Activated naive CD4-positive, alpha-beta T cell treated with Interleukin-2 at 50 U/mL for 16 hours (primary cell): ENCODE measurements at places on chromosomes 3 and 15.

DNA sequence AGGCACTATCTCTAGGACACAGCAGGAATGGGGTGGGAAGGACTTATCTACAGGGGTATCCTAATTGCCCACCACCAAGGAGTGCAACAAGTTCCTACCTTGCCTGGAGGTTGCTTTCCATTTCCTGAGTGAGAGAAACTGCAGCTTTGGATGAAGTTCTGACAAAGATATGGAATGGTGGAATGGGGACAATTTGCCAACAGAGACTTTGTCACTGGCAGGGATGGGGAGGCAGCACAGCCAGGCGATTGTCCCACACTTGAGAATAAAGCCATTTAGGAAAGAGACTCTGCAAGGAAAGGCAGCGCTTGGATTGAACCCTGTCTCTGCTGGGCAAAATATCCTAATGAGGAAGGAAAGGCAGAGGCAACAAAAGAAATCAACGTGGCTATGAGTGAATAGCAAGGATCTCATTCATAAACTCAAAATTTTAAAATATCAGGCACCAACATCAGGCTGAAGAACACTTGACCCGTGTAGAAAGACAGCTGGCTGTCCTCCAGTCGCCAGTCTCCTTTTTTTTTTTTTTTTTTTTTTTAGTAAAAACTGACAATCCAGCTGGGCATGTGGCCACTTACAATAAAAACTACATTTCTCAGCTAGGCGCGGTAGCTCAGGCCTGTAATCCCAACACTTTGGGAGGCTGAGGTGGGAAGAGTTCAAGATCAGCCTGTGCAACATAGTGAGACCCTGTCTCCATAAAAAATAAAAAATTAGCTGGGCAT lies 31.6 kb upstream of the PDE8A start:
- no peak for DNase-seq

GRCh38 chr15:49137861-49138260 lies 17.5 kb downstream of the COPS2 start:
- DNase-seq = no peak

GRCh38 chr3:33636125-33636850 lies 81.8 kb downstream of the CLASP2 start:
- DNase-seq = no peak

DNA sequence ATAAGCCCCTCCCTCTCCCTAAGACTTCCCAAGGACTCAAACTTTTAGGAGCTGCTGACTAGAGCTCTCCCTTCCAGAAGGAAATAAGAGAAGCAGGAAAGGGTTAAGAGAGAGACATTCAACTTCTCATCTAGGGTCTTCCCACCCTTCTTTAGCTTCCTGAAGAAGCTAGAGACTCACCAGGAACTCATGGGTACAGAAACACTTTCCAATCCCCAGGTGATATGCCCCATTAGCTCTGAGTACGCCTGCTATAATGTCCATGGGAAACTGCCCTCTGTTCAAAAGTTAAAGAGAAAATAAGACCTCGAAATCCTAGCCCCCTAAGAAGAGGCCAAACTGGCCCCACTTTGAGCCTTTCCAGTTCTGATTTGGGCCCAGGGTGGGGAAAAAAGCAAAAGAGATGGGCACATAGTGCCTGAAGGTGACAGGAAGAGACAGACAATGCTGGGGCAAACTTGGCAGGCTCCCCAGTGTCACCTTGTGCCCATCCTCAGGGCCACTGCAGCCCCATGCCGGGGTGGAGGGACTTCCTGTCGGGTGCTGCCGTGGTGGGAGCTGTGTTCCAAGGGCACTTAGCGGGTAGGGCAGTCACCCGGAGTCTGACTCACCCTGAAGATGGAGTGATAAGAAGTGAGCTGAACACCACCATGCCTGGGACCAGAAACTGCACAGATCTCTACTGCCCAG lies 29.5 kb downstream of the CCDC12 start:
- DNase-seq = peak; percentile 71

DNA sequence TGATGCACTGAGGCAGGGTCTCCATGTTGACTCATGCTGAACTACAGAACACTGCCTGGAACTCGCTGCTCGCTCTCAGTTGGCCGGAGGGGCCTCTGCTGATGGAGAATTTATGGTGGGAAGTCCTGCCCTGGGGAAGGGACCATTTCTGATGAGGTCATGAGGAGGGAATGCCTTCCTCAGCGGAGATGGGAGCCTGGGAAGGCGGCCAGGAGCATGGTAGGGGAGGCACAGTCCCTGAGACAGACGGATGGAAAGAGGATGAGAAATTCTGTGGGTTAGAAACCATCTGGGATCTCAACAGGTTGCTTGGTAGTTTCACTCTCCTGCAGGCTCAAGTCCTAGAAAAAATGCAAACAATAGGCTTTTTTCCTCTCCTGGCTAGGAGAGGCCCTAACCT lies 56.8 kb upstream of the TPM1 start:
- DNase-seq = no peak

DNA sequence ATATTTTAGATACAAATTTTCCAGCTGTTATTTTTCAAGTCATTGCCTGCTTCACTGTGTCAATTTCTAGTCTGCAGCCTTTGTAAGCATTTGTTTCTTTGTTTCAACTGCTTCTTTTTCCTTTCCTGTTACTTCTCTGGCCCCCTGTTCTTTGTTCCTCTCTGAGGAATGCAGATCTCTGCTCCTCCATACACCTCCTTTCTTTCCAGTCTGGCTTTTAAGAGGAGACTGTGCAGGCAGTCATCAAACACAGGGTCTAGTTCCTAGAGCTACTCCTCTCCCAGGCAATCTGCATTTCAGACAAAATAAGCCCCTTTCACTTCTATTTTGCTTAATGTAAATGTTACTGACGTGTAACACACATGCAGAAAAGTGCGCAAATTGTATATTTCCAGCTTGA lies 502.9 kb downstream of the PDCD6IP start:
- DNase-seq = no peak

DNA sequence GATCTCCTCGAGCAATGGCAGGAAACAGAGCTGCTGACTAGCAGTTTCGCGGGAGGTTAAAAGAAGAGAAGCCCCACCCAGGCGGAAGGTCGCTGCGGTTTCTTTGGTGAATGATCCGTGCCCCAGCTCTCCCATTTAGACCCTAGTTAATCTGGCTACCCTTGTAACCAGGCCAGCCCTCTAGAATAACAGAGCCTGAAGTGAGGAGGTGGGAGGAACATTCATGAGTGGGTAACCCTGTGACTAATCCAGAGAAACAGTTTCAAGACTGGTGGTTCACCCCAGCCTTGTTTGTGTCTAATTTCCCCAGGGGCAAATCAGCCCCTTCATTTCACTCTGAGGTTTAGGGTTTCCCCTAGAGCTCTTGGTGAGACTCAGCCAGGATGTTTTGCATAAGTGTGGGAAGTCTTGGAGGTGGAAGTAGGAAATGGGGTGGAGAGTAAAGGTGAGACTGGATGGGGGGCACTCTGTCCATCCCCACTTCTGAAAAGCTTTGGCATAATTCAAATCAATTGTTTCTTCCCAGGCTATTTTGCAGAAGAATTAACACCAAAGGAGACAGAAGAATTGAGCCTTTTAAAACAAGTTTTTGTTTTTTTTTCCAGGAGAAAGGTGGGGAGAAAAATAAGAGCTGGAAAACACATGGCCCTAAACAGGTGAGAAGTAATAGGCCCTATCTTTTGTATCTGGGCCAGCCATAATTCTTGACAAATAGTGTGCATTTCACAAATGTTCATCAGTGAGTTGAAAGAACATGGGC lies 303.1 kb downstream of the RPLP1 start:
- DNase-seq = peak; percentile 86

DNA sequence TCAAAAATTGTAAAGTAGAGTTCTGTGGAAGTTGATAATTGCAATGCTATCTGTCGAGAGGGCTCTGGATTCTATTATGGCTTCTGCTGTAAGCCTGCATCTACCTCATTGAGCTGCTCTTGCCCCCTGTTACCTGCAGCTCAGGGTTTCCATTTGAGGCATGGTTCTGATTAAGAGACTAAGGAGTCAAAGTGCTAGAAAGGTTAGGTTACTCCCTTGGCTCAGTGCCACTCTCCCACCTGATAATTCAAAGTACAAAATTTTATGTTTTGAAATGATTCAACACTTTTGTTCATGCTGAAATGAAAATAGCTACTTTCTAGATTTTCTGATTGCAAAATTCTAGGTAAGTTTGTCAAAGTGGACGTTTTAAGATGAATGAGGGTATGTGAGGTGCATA lies 220.5 kb upstream of the SATB1 start:
- peak; percentile 28 for DNase-seq

GRCh38 chr15:78604420-78604819 lies 16.4 kb downstream of the CHRNA3 start:
- no peak for DNase-seq

DNA sequence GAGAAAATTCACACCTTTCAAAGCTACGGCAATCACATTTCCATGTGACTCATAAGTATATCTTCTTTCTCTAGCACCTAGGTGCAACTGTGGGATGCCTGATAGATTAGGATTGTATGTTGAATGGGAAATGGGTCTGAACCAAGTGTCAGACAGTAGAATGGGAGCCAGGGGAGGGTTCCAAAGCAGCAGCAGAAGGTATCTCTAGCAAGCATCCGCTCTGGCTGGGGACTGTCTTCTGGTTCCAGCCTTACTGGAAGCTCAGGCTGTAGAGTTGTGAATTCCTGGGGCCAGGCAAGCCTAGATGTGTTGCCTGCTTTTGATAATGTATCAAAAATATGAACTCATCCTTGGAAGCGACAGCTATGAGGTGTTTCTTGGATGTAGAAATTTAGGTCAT lies 2.1 kb upstream of the CHL1 start:
- no peak for DNase-seq
